Omental fat pad (tissue), 4 donors: ENCODE measurements at places on chromosomes 7 and 10. TPM values are rescaled to one million over a fixed set of nuclear protein-coding genes. Genes with fewer than 3 reads are reported as not detected.

Gene CDC14C
- not detected for total RNA-seq

Gene KIAA1549
- total RNA-seq: 1.6 TPM

Gene KIF11
- 2.2 TPM for total RNA-seq

Gene KDM7A
- total RNA-seq: 33.7 TPM

Gene GDI2
- 215 TPM for total RNA-seq

Gene SFRP5
- 4.1 TPM for total RNA-seq

Gene IL2RA
- total RNA-seq: 4.4 TPM

Gene NFKB2
- total RNA-seq: 23.3 TPM

Gene CDK1
- total RNA-seq: 1.9 TPM

Gene CRYGN
- not detected for total RNA-seq

Gene TMEM270
- not detected for total RNA-seq

Gene CYP2C8
- total RNA-seq: not detected

Gene TMEM168
- 17.9 TPM for total RNA-seq

Gene SUFU
- 10.1 TPM for total RNA-seq

Gene ACSM6
- total RNA-seq: not detected

Gene OR6V1
- total RNA-seq: not detected

Gene AGBL3
- 2.4 TPM for total RNA-seq

Gene EEF1AKMT2
- total RNA-seq: 10.7 TPM

Gene CALHM2
- total RNA-seq: 84.1 TPM

Gene HYAL4
- total RNA-seq: not detected

Gene IDI2
- not detected for total RNA-seq

Gene MYO1G
- total RNA-seq: 3.2 TPM

Gene TBX20
- not detected for total RNA-seq

Gene EPHA1
- total RNA-seq: 0.46 TPM

Gene STRIP2
- not detected for total RNA-seq

Gene AOAH
- 21.1 TPM for total RNA-seq

Gene SEMA3A
- 5.0 TPM for total RNA-seq

Gene ANKRD30A
- 0.79 TPM for total RNA-seq

Gene XPNPEP1
- 68.0 TPM for total RNA-seq

Gene TET1
- 5.9 TPM for total RNA-seq

Gene FFAR4
- total RNA-seq: 3.2 TPM
